Fibroblast of skin of left quadriceps (primary cell): ENCODE measurements at places on chromosomes 3 and 15.

DNA sequence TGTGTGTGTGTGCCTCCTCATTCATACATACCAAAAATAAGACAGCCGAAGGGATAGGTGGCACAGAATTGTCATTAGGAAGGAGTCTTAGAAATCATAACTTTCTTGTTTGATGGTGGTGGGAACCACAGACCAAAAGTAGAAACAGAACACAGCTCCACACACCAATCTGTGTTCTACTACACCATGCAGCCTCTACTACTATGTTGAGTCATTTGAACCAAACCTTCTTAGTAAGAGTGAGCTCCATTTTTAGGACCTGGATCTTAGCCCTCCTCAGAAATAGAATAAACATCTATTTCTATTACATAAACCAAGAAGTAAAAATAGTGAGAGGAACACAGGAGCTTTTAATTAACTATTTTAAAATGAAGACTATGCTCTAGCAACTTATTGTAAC, 27.9 kb upstream of the PLCH1 start:
- DNase-seq = no peak

DNA sequence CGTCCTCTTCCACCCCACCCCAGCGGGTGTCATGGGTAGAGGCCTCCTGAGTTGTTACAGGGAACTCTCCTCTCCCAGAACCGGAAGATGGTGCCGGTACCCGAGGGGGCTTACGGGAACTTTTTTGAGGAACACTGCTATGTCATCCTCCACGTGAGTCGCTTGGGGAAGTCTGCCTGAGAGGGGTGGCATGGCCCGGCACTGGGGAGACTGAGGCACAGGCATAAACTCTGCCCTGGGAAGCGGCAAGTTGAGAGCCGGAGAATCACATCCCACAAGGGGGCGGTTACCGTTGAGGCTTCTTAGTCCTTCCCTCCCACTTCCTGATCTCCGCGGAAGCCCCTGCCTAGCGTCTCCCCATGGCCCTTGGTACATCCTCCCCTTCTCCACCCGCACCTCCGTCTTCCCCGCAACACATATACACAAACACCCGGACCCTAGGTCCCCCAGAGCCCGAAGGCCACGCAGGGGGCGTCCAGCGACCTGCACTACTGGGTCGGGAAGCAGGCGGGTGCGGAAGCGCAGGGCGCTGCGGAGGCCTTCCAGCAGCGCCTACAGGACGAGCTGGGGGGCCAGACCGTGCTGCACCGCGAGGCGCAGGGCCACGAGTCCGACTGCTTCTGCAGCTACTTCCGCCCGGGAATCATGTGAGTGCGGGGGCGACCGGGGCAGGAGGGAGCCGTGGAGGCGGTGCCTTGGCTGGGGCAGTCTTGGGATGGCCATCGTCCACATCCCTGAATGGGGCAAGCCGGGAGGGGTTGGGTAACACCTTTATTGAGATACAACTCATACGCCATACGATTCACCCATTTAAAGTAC, 3.4 kb downstream of the VILL start:
- DNase-seq = peak; percentile 36

DNA sequence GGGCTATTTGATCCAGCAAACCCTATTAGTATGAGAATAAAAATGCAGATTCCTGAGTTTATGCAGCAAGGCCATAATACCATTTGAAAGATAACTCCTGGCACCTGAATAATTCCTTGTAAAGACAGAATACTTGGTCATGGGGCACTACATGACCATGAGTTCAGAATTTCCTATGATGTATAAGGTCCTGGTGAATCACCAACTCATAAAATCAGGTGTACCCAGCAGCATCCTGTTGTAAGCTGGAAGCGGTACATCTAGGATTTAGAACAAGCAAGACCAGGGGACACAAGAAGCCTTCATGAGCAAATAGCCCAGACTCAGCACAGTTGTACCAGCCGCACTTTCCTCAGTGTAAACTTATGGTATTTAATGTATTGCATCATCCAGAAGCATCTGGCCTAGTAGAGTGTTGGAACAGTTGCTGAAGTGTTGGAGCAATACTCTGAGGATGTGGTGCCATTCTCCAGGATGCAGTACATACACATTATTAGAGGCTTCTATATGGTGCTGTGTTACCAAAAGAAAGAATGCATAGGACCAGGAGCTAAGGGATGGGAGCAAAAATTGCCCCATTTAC, 233.4 kb downstream of the SQOR start:
- DNase-seq = no peak

DNA sequence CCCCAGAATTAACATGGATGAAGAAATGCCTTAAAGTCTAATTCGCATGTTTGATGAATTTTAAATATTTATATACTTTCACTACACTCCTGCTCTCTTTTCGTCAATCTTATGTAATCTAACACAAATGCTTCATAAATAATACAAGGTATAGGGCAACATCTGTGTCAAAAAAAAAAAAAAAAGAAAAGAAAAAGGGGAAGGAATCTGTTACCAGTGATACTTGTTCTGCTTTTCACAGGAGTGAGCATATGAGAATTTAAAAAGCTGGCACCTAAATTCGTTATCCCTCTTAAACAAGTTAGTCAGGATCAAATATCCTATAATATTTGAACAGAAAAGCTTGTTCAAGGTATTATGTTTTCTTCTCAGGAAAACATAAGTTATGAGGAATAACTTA, 243.8 kb downstream of the KCNH8 start:
- no peak for DNase-seq

DNA sequence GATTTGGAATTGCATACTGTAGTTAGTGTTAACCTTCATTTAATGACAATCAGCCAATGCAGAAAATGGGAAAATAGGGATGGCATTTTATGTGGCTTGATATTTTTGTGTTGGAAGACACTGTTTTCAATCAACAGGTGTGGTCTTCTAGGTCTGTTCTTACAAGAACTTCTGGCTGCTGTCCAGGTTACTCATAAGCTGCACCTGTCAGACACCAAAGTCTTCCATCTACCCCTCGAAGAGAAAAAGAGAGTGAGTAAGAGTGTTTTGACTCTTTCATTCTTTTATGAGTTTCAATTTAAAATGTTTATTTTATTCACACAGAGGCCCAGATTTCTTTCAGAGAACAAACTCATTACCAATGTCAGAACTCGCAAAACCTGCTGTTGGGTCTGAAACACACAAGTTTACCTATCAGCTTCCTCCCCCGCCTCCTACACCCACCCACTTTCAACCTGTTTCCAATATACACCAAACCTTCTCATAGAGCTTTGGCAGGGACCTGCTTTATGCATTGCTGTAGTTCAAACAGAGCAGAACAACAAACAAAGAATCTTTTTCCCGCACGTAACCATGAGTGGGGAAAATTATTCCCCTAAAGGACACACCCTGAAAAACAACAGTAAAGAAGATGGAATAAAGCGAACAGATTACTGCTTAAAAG, 767.7 kb upstream of the ALCAM start:
- no peak for DNase-seq

GRCh38 chr3:186988806-186989205, 58.5 kb downstream of the ST6GAL1 start:
- DNase-seq = no peak

DNA sequence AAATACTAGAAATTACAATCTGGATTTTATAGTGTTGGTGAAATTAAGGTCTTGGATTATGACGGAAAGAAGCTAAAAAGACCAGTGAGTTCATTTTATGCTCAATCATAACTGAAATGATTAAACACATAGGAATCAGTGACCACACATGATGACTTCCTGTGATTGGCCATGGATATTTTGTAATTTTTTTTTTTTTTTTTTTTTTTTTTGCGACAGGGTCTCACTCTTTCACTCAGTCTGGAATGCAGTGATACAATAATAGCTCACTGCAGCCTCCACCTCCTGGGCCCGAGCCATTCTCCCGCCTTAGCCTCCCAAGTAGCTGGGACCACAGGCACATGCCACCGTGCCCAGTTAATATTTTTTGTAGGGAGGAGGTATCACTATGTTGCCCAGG, 47.4 kb downstream of the PAQR5 start:
- peak; percentile 23 for DNase-seq

DNA sequence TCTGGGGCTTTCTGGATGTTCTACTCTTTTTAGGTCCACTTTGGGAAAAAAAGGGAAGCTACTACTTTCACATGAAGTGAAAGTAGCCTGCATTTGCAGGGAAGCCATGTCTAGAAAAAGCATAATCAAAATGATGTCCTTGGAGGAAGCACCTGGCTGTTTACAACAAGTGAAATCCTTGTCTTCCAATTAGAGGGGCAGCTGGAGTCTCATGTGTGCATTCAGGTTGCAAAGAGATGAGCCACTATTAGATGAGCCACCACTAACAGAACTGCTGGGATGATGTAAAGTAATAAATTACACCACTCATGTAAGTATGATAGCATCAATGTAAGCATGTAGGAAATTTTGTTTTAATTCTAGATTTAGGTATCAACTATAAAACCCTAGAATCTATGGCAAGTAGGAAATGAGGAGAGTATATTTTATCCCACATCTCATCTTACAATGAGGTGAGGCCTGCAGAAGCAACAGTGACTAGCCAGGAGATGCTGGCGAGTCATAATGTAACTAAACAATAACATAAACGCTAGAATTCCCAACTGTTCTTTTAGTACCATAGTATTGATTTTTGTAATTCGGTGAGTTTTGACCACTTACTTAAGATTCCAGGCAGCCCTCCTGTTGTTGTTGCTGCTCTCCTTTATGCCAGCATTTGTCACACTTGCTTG, 75.9 kb downstream of the TMEM108 start:
- no peak for DNase-seq

DNA sequence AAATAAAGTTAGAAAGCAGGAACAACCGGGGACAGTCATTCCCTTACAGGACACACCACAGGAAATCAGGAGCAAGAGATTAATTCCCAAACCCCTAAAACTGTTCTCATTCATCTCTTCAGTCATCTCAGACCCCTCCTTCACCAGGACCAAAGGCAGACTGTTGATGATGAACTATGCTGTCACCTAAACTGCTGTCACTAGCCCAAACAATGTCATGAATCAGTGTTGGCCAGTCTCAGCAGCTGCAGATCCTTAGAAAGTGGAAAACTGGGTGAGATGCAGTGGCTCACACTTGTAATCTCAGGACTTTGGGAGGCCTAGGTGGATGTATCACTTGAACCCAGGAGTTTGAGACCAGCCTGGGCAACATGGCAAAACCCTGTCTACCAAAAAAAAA, 909.6 kb downstream of the ROBO1 start:
- no peak for DNase-seq

- DNase-seq = no peak
Observed at GRCh38 chr3:102574355-102574754, 139.5 kb downstream of the ZPLD1 start.

DNA sequence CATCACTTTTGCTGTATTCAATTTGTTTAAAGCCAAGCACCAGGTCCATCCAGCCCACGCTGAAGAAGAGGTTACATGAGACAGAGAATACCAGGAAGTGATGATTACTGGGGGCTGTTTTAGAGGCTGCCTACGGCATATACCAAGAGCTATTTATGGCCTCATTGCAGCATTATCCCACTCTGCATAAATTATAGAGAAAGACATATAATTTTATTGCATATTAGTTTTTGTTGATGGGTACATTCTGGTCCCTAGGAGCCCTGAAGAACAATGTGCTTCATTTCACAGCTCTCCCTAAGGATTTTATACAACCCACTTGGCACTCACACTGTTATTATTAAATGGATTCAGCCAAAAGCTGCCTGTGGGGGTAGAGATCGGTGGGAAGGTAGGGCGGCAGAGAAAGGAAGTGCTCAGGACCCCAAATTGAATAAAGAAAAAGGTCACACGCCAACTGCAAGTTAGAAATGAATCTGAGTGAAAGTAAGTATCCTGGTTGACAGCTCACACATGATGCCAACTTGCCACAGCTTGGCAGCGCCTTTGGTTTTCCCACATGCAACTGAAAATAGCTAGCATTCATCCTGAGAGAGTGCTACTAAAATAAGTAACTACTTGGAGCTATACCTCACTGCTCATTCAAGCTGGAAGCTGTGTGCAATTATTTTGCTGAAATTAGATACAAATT, 73.7 kb downstream of the CCNL1 start:
- no peak for DNase-seq

DNA sequence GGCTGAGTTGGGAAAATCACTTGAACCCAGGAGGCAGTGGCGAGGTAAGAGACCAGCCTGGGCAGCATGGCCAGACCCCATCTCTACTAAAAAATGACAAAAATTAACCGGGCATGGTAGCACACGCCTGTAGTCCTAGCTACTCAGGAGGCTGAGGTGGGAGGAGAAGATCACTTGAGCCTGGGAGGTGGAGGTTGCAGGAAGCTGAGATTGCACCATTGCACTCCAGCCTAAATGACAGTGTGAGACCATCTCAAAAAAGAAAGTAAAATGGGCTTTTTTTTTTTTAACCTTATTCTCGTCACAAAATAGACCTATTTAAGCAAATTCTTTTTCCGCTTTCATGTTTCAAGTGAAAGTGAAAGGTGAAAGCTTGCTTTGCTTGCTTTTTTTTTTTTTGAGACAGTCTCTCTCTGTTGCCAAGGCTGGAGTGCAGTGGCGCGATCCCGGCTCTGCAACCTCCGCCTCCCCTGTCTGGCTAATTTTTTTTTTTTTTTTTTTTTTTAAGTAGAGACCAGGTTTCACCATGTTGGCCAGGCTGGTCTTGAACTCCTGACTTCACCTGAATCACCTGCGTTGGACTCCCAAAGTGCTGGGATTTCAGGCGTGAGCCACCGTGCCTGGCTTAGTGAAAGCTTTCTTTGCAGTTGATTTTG, 3.6 kb downstream of the PDIA3 start:
- no peak for DNase-seq

DNA sequence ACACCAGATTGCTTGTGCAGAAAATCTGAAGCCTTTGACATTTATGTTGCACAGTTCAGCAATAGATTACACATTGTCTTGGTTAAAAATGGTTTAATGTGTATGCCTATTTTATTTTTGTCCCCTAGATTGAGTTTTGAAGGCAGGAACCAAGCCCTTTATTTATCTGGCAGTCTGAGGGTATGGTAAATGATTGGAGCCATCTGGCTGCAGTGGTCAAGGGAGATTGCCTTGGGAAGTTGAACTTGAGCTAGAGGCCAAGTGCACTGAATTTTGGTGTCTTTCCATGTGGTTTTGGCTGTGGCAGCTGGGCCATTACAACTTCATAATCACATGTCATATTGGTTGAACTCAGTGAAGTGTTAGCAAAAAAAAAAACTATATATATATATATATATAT, 248.7 kb upstream of the C2CD4B start:
- no peak for DNase-seq

DNA sequence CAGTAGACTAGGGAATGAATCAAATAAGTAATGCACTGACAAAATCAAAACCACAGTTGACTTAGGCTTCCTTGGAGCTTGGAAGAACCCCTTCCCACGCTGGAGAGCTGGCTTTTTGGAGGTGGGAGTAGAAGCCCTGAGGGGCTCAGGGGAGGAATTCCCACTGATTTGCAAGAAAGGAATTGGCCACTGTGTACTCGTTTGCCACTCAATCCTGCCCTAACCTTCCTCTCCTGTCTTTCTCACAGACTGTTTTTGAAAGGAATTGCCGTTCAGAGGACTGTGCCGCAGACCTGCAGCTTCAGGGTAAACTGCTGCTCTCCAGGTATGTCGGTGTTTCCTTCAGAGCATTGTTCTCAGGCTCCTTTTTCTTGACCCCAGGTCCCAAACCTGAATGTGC, 208.2 kb upstream of the CTDSPL start:
- DNase-seq = no peak
